A549 treated with Hydrocortisone at 1 μM for 4 hours (cell line): ENCODE measurements at places on chromosomes 5 and 9. TPM values are rescaled to one million over a fixed set of nuclear protein-coding genes. Genes with fewer than 3 reads are reported as not detected.

CYLC2 gene
- total RNA-seq: not detected in 5 replicates

NMUR2 gene
- 0.06 to 0.10 TPM (median 0.09 TPM) in 4 of 5 replicates, not detected in the other for total RNA-seq

PCDHGA1 gene
- 0.22 to 0.38 TPM (median 0.31 TPM) in 5 replicates for total RNA-seq

SKIC3 gene
- 16.9 to 28.9 TPM (median 23.4 TPM) in 5 replicates for total RNA-seq

DMRTA1 gene
- 0.53 to 0.68 TPM (median 0.60 TPM) in 5 replicates for total RNA-seq

LCN9 gene
- 0.13 to 0.16 TPM in 2 of 5 replicates, not detected in the others for total RNA-seq

ZDHHC11B gene
- 1.1 to 1.5 TPM (median 1.3 TPM) in 5 replicates for total RNA-seq

ITGA1 gene
- 0.92 to 1.6 TPM (median 1.1 TPM) in 5 replicates for total RNA-seq

ROPN1L gene
- 1.8 to 2.3 TPM (median 1.9 TPM) in 5 replicates for total RNA-seq
